ENCODE measurements at places on chromosomes 4 and X.

- no peak for DNase-seq
Measured at GRCh38 chr4:31237233-31237632, 517.1 kb downstream of the PCDH7 start.

DNA sequence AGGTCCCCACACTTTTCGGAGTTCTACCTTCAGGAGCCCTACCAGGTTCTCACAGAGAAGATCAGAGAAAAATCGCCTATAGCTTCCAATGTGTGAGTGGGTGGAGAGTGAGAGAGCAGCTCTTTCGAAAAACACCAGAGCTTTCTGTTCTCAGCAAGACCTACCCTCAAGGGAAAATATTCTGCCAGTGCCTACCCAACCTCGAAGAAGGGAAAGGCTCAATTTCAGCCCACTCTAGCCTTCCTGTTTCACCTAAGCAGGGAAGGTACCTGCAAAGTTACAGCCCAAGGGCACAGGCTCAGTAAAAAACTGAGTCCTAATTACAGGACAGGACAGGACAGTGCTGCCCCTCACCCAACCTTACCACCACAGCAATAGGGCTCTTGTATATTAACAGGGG is 104.0 kb upstream of the WDR17 start:
- no peak for DNase-seq

- DNase-seq, result no peak
Measured at GRCh38 chr4:80475798-80476197, 140.3 kb downstream of the CFAP299 start.

GRCh38 chr4:116469582-116469981 is 615.8 kb downstream of the TRAM1L1 start:
- DNase-seq, result no peak

GRCh38 chr4:188275686-188276085 is 136.4 kb downstream of the TRIML1 start:
- no peak for DNase-seq

DNA sequence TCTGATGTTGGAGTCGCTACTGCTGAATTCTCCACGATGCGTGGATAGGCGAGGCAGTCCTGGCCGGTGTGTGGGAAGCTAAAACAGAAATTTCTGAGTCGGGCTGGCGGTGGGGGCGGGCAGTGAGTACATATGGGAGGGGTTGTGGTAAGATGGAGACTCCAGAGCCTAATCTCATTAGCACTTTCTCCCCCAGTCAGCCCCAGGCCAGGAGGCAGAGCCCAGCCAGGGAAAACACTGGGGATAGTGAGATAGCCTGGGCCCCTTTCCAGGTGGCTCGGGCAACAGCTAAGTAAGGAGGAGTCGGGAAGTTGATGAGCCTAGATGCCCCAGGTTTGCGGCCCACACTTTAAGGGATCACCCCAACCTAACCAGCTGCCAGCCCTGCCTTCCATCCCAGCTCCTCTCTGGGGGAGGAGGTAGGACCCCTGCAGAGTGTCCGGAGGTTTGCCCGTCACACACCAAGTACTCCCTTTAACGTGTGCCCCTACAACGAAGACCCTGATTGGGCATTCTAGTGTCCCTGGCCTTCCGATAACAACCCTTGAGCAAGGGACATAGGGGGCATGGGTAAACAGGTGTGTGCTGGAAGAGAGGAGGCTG is 2.4 kb upstream of the LOC101059915 start:
- no peak for DNase-seq

- DNase-seq, result no peak
Measured at GRCh38 chr4:22814906-22815305, 122.2 kb downstream of the GBA3 start.

DNA sequence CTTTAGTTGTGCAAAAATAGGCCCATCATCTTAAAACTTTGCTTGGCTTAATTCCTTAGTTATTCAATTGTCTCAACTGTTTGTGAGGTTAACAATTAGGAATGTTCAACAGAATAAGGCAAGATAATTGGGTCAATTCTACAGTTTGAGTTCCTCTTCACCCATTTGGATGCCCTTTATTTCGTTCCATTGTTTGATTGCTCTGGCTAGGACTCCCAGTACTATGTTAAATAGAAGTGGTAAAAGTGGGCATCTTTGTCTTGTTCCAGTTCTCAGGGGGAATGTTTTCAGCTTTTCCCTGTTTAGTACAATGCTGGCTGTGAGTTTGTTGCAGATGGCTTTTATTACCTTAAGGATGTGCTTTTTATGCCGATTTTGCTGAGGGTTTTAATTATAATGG is 761.5 kb upstream of the GRIA3 start:
- DNase-seq, result no peak

GRCh38 chrX:39613997-39614679 is 483.6 kb downstream of the BCOR start:
- DNase-seq, result no peak

- no peak for DNase-seq
Measured at GRCh38 chr4:80008351-80008750, 64.7 kb downstream of the ANTXR2 start.

Data from kidney capillary endothelial cell (primary cell).